ENCODE measurements at places on chromosomes 6 and 20.

DNA sequence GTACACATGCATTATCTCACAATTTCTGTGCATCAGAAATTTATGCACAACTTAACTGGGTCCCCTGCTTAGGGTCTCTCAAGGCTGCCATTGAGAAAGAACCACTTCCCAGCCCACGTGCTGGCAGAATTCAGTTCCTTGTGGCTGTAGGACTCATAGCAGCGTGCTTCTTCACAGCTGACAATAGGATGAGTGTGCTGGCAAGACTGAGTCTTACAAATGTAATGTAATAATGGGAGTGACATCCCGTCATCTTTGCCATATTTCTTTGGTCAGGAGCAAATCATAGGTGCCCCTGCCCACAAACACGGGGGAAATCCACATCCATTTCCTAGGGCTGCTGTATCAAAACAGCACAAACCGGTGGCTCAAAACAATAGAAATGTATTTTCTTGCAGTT, 77.4 kb downstream of the FIG4 start:
- no peak for DNase-seq

DNA sequence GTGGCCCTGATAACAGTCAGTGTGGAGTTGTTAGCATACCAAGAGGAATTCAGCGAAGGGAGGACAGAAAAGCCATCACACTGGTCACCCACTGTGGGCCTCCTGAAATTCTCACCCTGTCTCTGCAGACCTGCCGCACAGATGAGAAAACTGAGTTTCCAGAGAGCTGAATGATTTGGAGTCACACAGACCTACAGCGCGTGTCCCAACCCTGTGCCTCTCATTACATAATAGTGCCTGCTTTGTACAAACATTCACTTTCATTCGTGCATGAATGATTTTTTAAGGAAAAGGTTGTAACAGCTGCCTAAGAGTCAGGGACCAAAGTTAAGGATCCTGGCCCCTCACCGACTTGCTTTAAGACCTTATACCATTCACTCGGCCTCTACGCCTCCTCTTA, 62.7 kb downstream of the THBS2 start:
- no peak for DNase-seq

DNA sequence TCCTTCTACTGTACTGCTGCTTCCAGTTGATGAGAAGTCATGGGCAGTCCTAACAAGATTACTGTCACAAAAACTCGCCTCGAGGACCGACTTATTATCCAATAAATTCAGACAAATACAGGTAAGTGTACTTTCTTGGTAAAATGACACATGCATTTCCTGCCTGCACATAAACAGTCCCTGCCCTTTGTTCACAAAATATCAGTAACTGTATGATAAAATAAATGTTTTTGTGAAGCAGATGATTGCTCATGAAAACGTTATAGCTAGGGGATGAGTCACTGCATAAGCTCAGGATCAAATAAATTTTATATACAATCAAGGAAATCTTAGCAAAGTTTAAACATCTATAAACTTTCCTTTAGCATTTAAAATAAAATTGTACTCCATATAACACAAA, 164.5 kb upstream of the RIPOR2 start:
- DNase-seq: no peak

DNA sequence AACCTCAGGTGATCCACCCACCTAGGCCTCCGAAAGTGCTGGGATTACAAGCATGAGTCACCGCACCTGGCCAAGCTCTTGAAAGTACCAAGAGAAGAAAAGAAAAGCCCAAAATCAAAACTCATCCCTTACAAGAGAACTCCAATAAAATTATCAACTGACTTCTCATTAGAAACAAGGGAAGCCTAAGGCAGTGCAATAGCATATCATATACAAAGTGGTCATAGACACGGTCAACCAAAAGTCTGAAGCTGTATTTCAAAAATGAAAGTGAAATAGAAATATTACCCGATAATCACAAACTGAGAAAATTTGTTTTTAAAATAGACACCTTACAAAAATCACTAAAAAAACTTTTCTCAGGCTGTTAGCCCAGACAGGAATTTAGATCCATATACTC, 1321.1 kb upstream of the GJE1 start:
- no peak for DNase-seq

DNA sequence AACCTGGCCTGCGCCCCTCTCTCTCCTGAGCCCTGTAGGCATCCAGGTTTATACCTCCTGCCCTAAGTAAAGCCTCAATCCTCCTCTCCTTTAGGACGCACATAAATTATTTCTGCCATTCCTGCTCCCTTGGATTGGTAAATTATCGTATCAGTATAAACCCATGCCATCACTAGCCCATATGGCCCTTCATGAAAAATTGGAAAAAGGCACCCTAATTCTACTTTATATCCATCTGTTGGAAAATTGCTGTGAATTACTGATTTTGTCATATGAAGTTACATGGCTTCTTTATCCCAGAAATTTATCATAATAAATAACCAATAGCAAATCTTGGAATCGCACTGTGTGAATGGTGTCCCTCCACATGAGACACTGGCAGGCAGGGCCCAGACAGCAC, 395.2 kb downstream of the PRKN start:
- no peak for DNase-seq

DNA sequence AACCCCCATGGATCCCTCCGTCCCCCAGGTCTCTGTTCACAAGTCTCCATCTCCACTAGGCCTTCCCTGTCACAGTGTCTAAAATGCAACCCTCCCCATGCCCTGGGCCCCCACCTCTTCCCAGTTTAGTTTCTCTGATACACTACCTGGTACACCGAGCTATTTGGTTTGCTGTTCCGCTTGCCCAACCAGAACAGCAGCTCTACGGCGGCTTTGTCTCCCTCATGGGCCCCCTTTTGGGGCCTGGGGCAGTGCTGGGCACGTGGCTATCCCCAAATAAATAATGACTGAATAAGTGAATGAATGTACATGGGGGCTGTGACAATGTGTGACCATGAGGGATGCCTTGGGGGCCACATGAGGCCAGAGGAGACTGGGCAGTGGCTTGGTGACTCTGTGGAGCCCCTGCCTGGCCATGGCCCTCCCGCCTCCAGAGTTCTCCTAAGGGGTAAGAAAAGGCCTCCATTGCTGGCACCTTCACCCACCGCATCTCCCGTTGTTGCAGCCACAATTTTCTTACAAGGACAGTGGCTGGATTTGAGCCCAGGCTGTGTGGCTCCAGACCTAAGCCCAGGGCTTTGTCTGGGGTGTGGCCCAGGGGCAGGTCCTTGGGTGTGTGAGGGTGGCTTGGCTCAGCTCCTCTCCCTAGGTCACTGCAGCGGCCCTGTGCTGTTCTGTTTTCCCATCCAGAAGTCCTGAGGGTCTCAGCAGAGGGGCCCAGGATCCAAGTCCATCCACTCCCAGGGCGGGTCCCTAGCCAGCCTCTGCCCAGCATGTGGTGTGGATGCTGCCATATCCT, 408.5 kb upstream of the SULF2 start:
- DNase-seq: no peak

DNA sequence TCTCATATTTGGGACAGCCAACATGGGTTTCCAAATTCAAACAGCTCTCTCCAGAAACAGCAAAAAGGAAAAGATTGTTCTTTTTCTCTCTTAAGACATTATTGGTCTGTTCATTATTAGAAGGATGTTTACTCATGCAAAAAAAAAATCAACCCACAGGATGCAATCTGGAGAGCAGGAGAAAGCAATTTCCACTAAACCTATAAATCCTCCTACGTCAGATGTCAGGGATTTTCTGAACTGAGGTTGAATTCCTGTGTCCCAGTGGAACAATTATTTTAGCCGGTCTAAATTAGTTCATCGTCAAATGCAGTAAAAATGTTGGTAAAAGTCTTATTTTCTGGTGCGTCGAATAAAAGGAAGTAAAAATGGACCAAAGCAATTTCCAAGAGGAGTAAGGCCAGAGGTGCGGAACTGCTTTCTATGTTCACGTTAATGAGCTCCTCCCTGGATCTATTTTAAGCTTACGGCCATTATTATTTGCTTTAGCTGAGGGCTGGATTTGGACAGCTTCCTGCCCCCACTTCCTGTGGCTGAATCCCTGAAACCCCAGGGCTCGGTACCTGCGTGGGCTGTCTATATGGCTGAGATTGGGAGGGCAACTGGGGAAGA, at the start of gene GABRR1:
TSS of gene GABRR1 (minus strand) at position 60 of the 612 bp plus-strand sequence. CDS start at position 24, 36 bp downstream.
- DNase-seq: no peak

GRCh38 chr20:50957276-50957675, 1.1 kb downstream of the DPM1 start:
- peak; percentile 38 for DNase-seq

Measured in fibroblast of pulmonary artery (primary cell).